ENCODE measurements at places on chromosomes 2 and 18.

DNA sequence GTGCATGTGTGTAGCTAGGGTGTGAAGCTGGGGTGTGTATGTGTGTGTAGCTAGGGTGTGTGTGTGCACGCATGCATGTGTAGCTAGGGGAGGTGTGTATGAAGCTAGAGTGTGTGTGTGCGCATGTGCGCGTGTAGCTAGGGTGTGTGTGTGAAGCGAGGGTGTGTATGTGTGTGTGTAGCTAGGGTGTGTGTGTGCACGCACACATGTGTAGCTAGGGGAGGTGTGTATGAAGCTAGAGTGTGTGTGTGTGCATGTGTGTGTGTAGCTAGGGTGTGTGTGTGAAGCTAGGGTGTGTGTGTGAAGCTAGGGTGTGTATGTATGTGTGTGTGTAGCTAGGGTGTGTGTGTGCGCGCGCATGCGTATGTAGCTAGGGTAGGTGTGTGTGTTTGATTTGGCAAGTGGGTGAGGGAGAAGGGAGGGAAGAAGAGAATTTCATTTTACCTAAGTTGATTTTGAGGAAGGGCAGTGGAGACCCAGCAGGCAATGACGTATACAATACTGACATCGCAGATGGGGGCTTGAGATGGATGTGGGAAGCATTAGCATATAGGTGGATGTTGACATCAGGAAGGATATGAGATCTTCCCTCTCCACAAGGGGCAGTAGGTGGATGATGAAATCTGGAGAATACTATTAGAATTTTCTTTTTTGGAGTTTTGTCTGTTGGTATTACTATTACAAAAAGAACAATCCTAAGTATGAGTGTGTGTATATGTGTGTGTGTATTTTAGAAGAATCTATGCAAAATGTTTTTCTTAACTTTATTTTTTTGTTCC is 70.7 kb downstream of the PRELID3A start:
- DNase-seq, result no peak

DNA sequence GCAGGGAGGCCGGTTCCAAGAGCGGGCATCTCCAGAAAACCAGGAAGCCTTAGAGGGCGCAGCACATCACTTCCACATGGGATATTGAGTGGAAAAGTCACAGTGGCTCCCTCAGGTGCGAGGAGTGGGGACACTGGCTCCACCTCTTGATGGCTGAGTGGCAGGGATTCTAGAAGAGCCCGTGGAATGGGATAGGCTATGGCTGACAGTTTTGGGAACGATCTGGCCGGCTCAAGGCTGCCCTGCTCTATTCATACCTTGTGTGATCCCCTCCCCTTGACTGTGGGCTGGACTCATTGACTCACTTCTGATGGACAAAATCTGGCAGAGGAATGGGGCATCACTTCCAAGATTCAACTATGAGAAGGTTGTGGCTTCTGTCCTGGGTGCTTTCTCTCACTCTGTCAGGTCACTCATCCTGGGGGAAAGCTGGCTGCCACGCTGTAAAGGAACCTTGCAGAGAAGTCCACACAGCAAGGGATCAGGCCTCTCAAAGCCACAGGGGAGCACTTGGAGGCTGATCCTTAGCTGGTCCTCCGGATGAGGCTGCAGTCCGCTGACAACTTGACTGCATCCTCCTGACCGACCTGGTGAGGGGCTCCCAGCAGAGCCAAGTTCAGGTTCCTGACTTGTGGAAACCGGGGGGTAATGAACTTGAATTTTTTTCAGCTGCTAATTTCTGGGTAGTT is 46.7 kb upstream of the HS6ST1 start:
- no peak for DNase-seq

DNA sequence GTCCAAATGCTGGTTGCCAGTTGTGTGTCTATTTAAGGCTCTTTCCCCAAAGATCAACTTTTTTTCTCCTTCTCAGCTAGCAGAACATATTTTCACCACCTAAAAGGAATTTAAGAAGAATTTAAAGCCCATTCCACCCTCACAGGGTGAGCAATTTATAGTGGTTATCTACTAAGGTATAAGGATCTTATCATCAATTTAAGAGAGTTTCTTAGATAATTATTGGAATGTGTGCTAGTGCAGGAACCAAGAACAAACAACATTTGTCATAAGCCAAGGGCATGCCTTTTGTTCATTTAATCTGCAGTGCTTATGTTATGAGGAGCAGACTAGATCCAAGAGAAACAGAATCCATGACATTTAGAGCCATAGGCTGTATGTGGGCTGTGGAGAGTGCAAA is 37.2 kb downstream of the NLRC4 start:
- no peak for DNase-seq

GRCh38 chr2:168611896-168612650 is 156.0 kb downstream of the CERS6 start:
- no peak for DNase-seq

DNA sequence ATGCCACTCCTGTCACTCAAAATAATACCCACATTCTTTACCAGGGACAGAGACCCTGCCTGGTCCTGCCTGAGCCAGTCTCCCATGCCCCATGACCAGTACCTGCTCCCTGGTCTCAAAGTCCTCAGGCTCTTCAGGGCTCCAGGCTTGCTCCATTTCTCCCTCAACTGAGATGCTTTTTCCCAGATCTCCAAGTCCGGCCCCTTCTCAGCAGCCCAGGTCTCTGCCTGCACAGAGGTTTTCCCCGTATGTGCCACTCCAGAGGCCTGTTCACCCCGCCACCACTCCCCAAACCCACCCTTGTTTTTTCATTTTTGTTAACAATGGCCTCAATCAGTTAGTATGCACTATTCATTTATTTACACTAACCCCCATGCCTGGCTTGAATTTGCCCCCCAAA is 499.5 kb upstream of the MYT1L start:
- no peak for DNase-seq

DNA sequence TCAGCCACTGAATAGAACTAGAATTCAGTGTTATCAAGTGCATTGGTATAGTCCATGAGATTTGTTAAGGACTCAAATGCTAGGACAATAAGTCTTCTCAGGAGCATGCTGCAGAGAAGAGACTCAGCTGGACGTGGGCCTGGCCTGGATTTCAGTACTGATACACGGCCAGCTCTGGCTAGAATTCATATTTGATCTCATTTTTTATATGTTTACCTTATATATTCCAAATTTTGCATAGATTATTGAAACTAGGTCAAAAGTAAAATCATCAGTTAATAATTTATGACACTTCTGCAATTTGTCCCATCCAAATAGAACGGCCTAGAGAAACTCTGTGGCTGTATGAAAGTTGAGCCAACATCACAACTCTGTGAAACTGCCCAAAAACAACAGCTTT is 262.0 kb downstream of the DLGAP1 start:
- DNase-seq, result no peak

DNA sequence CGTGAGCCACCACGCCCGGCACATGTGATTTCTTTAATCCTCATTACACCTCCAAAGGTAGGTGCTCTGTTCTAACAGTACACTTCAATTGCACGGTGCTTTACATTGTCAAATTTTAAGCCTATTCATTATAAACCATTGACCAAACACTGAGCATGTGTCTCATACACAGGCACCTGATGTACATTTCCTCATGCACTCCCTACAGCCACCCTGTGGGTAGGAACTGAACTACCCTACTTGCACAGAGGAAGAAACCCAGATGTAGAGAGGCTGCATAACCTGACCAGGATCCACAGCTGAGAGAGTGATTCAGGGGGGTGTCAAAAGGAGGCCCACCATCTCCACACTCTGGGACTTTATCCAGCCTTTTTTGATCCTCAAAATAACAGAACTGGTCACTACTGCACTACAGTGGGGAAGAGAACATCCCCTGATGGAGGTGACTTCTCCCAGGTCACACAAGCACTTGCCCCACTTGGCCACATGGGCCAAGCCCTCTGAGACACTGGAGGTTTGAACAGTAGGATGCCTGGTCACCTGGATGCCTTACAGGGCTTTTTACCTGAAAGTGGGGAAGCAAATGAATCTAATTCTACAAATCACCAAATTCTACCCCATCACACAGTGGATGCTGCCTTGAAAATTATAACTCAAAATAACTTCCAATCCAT is 6.9 kb upstream of the DPYSL5 start:
- DNase-seq, result no peak

DNA sequence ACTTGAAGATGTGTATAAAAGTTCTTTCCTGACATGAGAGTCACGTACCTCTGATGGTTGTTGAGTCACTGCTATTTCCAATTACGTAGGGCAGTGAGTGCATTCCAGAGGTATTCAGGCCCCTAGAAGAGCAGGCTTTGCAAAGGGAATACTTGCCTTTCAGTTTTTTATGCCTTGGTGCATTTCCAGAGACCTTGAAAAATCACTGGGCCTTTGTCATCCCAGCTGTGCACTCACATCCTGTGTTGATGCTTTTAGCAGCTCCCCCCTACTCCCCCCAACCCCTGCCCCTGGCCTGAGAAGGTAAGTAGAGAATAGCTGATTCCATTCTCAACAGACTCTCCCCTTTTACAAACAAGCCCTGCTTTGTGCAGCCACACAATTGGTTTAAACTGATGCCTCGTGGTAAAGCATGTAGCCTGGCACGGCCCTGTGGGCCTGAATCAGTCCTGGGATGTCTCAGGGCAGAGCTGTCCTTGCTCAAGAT is 174.2 kb downstream of the PRPF40A start:
- peak; percentile 83 for DNase-seq

GRCh38 chr2:37375741-37376288 is 31.4 kb downstream of the QPCT start:
- no peak for DNase-seq

DNA sequence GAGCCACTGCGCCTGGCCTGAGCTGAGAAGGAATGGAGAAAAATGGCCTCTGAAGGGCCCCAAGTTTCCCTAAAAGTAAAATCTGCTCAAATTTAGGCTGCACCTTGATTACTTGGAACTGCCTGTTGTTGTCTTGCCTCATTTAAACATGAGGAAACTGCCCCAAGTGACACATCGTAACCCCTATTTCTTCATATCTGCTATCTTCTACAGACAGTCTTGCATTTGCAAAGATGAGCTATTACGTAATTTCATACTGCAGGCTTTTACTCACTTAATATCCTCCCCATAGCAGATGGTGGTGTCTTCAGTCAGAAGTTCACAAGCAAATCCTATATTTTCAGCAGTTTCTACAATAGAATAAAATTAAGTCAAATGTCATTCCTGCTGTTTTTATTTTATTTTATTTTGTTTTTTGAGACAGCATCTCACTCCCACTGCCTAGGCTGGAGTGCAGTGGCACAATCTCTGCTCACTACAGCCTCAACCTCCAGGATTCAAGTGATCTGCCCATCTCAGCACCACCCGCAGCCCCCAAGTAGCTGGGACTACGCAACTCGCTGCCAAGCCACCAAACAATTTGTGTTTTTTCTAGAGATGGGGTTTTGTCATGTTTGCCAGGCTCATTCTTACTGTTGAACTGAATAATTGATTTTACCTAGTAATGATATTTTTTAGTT is 45.3 kb upstream of the NARS1 start:
- DNase-seq, result no peak

DNA sequence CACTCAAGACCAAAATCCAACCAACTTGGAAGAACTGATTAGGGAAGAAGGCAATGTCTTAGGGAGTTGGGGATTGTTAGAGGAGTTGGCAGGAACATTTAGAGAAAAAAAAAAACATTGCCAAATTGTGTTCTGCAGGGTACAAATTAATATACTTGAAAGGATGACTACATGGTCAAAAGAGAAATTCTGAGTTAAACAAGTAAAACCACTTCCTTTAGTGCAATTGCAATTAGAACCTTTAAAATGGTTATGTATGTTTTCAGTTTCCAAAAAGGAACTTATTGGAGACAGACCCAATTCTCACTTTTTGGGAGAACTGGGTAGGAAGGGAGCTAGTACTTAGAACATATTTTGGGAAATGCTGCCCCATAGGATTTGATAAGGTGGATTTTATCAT is 137.9 kb downstream of the GPD2 start:
- no peak for DNase-seq

DNA sequence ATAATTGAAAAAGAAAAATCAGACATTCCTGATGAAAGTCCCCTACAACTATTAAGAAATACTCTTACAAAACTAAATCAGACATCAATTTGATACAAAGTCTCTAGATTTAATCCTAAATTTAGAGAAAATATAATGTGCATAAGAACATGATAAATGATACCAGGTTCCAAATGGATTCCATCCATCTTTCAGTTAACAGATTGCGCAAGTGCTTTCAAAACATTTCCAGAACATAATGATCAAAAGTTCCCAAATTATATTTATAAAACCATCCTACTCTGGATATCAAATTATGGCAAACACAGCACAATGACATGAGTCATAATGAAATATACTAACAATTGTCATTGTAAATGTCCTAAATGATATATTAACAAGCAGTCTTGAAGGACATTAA is 151.0 kb upstream of the GYPC start:
- no peak for DNase-seq

DNA sequence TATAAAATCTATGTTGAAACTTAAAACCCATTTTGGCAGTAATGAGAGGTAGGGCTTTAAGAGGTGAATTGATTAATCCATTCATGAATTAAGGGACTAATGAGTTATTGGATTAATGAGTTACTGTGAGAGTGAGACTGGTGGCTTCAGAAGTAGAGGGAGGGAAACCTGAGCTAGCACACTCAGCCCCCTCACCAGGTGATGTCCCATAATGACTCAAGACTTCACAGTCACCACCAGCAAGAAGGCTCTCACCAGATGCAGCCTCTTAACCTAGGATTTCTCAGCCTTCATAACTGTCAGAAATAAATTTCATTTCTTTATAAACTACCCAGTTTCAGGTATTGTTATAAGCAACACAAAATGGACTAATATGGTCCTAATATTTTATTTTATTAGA is 621.7 kb upstream of the ACVR2A start:
- no peak for DNase-seq

- no peak for DNase-seq
These were observed 546.8 kb downstream of the TNS1 start for GRCh38 chr2:217456016-217456415.

GRCh38 chr18:62044490-62045000 is 142.3 kb downstream of the PIGN start:
- no peak for DNase-seq

- no peak for DNase-seq
These were observed 136.1 kb downstream of the DCDC2C start for GRCh38 chr2:3839476-3839875.

GRCh38 chr2:160345071-160345764 is 145.1 kb upstream of the ITGB6 start:
- no peak for DNase-seq
